H9 (cell line): ENCODE measurements at places on chromosomes 3 and 15.

GRCh38 chr3:23396746-23397145 lies 193.6 kb downstream of the UBE2E2 start:
- DNase-seq, result no peak

DNA sequence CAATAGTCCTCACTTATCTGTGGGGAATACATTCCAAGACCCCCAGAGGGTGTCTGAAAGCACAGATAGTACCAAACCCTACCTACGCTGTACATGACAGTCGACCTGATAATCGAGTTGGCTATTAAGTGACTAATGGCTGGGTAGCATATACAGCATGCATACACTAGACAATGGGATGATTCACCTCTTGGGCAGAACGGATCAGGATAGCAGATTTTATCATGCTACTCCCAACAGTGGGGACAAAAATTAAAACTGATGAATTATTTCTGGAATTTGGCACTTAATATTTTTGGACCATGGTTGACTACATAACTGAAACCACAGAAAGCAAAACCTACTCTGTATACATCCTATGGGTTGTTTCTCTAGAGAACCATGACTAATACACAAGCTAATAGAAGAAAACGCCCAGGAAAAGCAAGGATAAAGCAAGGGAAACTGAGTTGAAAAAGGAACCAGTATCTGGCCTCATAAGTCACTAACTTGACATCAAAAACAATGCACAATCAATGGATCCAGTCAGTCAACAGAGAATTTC lies 15.5 kb downstream of the ATG3 start:
- DNase-seq, result no peak

- DNase-seq, result no peak
Observed at GRCh38 chr3:185647880-185648210, 61.8 kb downstream of the SENP2 start.

- no peak for DNase-seq
Observed at GRCh38 chr15:39684233-39684632, 98.4 kb downstream of the FSIP1 start.

DNA sequence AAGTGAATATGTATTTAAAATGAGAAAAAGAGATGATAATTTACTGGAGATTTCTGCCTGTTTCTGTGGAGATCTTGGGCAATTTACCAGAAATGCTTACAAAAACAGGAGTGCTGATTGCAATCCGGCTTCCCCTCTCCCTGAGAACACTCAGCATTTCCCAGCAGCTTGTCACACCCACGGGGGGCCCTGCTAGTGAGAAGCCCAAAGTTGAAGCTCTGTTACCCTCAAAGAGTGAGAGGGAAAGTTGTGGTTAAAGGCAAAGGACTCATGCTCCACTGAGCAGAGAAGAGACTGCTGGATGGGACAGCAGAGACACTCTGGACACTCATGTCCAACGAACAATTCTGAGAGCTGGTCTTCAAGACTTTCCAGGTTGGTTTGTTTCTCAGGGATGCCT lies 2.9 kb downstream of the MCTP2 start:
- DNase-seq, result no peak

DNA sequence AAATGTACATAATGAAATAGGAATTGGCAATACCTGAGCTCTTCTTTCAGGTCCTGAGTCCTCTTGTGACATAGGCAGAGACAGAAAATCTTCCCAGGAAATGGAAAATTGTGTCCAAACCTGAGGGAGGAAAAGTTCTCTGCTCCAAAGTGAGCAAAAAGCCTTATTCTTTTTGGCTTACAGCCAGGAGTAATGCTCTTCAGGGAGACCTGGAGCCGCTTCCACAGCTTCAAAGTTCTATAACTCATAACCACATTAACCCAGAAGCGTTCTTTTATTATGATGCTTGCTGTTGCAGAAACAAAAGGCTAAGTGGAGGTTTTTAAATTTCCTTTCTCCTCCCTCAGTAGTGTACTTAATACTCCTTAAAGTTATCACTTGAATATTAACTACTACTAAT lies 633 bp downstream of the IGSF10 start:
- DNase-seq, result no peak

DNA sequence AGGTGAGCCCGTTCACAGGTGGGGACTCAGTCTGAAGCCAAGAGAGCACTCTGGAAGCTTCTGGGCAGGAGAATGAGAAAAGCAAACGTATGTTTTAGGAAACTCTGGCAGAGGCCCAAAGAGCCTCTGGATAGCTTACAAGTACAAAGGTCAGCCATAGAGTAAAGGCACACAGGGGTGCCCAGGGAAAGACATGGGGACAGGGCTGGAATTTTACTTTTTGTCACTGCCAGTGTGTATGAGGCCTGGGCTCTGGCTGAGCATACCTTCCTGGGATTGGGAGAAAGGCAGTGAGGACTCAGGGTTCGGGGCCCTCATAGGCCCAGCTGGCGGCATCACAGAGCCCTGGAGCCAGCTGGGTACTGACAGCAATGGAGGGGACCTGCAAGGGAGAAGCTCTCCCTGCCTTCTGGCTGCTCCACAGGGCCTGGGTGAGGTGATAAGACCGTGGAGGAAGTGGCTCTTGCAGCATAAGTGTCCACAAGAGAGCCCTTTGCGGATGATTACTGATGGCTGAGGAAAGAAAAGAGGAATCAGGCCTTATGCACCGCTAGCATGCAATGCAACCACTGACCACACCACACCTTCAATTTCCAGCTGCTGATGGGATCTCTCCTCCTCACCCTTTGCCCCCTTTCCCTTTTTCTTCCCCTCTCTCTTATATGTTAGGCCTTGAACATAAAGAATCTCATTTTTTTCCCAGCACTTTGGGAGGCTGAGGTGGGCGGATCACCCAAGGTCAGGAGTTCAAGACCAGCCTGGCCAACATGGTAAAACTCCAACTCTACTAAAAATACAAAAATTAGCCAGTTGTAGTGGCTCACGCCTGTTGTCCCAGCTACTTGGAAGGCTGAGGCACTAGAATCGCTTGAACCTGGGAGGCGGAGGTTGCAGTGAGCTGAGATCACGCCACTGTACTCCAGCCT lies 25.1 kb upstream of the BCL2L10 start:
- DNase-seq, result no peak

- no peak for DNase-seq
Observed at GRCh38 chr3:81463781-81464180, 297.7 kb downstream of the GBE1 start.

DNA sequence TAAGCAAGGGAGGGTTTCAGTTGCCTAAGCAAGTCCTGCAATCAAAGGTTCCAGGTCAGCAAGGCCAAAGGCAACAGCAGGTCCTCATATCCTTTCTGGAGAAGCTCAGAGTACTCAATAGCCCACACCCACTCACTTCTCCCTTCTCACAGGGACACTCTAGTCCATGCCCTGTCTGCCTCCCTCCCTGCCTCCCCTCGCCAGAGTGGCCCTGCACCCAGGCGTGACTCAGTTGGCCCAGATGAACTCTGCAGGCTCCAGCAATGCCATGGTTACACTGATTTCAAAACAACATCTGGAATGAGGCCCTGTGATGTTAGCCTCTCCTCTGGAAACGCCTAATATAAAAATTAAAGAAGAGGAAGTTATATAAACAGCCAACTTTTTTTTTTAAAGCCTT lies 32.9 kb downstream of the IL16 start:
- no peak for DNase-seq

DNA sequence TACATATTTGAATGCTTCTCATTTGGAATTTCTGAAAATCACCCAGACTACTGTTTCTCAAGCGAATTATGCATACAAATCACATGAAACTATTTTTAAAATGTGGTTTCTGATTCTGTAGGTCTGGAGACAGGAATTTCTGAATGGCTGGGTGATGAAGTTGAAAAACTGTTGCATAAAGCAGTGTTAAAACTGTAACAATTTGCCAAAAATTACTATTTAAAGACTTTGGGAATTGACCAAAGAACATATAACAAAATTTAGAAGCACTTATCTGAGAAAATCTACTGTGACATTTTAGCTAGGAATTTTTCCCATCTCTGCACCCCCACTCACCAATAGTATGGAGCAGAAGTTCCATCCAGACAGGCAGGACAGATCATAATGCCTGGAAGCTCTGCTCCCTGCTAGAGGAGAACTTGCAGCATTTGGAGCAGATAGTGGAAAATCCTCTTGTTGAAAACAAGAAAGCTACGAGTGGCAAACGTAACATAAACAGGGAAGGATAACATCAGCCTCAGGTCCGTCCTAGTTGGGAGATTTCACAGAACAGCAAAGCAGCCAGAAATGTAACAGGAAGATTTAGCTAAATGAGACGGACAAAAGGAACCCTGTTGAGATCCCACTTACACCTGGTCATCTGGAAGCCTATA lies 132.3 kb upstream of the MCTP2 start:
- DNase-seq, result no peak

GRCh38 chr3:126170073-126170777 lies 10.2 kb downstream of the ALDH1L1 start:
- no peak for DNase-seq

DNA sequence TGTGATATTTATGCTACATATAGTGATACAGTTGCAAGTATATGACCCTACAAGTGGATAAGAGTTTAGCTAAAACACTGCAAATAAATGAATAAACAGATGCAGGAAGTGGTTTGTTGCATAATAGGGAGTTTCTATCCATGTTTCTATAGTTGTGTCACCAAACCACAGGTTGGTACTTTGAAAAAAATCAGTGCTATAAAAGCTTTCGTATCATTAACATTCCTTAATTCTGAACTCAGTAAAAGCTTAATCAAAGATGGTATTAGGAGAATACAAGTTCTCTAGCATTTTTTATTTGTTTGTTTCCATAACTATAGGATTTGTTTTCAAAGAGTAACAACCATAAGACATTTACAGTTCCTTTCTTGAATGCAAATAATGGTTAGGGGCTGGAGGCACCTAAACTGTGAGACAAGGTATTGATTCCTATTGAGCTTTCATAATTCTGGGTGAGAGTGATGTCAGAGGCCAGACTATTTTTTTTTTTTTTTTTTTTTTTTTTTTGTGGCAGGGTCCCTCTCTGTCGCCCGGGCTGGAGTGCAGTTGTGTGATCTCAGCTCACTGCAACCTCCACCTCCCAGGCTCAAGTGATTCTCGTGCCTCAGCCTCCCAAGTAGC lies 29.6 kb downstream of the CPOX start:
- no peak for DNase-seq

GRCh38 chr3:162670181-162670580 lies 1173.6 kb downstream of the OTOL1 start:
- DNase-seq, result no peak
